Muscle of arm (tissue), 14 donors: ENCODE measurements at places on chromosomes 13 and 19. TPM values are rescaled to one million over a fixed set of nuclear protein-coding genes. Genes with fewer than 3 reads are reported as not detected.
A peak's percentile ranks its signal among the peaks of the same experiment; 100 is the strongest.

DNA sequence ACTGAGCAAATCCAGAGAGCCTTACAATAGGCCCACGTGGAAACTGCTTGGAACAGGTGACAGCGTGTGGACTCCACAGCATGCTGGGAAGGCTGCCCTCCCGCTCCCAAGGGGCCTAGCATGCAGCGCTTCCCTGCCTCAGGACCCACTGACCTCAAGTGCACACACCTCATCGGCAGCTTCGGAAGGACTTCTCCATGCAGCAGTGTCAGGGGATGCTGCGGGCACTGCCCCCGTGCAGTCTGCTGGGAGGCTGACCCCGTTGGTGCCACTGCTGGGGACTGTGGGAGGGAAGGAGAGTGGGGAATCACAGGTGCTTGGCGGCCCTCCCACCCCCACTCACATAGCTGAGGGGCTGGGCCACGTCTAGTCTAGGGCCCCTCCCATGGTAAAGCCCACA is 17.2 kb downstream of the CAPS start:
- no peak for DNase-seq

CLDN10 gene
- 7.7 TPM for polyA plus RNA-seq

DNA sequence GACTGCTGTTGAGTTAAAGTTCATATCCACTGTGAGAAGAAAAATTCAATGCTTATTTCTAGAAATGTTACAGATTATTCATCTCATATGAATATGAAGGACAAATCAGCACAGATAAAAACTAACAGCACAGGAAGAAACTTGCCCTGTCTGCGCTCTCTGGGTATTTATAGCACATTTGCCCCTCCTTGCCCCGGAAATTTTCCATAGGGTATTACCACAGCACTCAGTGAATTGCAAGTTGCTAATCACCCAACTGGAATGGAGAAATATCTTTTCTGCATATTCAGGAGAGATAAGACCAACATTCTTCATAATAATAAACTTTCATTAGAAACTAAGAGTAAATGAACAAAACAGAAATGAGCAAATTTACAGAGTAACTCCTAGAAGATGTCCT is 318.0 kb upstream of the KLF12 start:
- no peak for DNase-seq

GRCh38 chr19:10222201-10222890 is 8.8 kb downstream of the S1PR2 start:
- no peak for DNase-seq

DNA sequence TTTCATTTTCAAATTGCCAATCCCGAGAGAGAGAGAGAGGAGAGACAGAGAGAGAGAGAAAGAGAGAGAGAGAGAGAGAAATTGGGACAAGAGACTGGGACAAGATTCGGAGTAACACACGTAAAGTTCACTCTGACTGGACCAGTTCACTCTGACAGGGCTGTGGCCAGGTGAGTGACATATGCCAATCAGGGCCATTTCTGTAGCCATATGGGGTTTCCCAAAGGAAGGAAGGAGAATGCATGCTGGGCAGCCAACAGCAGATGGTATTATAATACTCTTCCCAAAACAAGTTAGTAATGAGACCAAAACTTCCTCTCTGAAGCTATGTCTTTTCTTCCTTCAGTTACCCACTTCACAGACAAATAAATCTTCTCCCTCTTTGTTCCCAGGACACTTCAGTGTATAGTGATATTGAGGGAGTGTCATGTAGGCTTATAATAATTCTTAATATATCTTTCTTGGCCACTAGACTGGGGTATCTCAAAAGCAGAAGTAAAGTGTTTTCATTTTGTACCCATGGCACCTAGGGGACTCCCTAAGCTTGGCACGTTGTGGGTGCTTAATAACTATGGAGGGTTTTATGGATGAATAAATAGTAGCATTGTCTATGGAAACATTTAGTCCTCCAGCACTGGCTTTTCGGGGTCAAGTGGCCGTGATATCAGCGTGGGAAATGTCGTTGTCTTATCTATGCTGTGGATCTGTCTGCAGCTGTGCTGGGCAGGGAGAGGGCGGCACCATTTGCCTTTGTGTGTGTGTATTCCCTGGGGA is 51.6 kb downstream of the SERP2 start:
- no peak for DNase-seq

KHSRP gene
- polyA plus RNA-seq: 143 TPM

DNA sequence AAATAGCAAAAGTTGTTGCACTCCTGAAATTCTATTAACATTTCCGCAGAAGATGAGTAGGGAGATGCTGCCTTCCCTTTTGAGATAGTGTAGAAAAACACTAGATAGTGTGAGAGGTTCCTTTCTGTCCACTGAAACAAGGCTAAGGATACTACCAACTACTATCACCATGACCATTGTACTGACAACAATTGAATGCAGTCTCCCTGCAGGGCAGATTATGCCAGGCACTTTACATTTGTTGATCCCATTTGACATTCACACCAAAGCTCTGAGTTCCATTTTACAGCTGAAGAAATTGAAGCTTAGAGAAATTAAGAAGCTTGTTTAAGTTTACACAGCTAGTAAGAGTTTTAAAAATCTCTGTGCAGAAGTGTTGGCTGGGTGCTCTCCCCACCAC is 55.0 kb downstream of the CYSLTR2 start:
- DNase-seq: no peak

GRCh38 chr19:48284896-48285295 is 15.0 kb downstream of the ZNF114 start:
- DNase-seq: no peak

DNA sequence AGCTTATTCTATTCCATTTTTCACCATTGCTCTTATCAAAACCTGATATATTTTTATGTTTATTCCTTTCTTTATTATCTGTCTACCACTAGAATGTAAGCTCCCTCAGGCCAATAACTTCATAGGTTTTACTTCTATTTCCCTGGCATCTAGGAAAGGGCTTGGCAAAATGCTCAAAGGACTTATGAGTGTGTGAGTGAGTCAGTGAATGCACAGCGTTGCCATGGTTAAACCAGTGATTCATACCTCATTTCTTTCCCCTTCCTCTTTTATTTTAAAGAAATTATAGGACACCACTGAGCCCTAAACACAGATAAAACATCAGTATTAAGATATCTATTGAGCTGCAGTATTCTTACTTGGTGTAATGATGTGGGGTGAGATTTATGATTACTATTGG is 162.1 kb downstream of the GPC6 start:
- no peak for DNase-seq

GRCh38 chr13:33307843-33308242 is 22.3 kb upstream of the STARD13 start:
- no peak for DNase-seq

GRCh38 chr13:30222254-30222653 is 85.1 kb downstream of the KATNAL1 start:
- DNase-seq: no peak

GRCh38 chr13:40640202-40640601 is 26.2 kb downstream of the FOXO1 start:
- no peak for DNase-seq

DNA sequence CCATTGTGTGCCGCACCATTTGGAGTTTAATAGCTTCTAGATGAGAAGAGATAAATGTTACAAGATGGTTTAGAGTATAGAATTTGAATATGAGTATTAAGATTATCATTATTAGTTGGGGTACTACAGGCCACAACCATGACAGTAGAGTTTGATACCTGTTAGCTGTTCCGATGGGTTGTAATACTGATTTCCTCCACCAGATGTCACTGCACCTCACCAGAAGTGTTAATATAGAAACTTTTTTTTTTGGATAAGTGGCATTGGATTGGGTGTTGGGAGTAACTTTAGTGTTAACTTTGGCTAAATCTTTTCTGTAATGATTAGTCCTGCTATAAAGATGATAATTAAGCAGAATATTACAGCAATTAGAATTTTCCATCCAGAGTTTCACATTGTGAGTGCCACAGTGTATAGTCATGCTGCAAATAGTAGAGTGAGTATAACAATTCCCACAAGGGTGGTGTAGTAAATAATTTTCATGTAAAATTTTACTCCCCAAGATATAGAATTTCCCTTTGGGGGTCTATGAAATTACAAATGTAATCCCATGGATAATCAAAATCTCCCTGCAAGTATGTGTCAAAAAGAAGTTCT is 56.3 kb downstream of the PSG3 start:
- DNase-seq: no peak

DNA sequence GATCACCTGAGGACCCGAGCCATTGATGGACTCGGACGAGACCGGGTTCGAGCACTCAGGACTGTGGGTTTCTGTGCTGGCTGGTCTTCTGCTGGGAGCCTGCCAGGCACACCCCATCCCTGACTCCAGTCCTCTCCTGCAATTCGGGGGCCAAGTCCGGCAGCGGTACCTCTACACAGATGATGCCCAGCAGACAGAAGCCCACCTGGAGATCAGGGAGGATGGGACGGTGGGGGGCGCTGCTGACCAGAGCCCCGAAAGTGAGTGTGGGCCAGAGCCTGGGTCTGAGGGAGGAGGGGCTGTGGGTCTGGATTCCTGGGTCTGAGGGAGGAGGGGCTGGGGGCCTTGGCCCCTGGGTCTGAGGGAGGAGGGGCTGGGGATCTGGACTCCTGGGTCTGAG is 888 bp downstream of the FGF21 start:
- DNase-seq: no peak

- no peak for DNase-seq
These were observed 10.1 kb downstream of the C19orf38 start for GRCh38 chr19:10858204-10858828.

- peak; percentile 5 for DNase-seq
These were observed 250.9 kb downstream of the LIG4 start for GRCh38 chr13:107964395-107964794.

LHFPL6 gene
- 52.9 TPM for polyA plus RNA-seq

PSG6 gene
- polyA plus RNA-seq: 0.32 TPM

GRCh38 chr13:22648320-22648801 is 532.4 kb upstream of the SGCG start:
- DNase-seq: peak; percentile 59

- no peak for DNase-seq
These were observed 14.9 kb upstream of the ZNRF4 start for GRCh38 chr19:5440299-5440698.

- no peak for DNase-seq
These were observed 5.6 kb downstream of the U2AF2 start for GRCh38 chr19:55660404-55660803.

DNA sequence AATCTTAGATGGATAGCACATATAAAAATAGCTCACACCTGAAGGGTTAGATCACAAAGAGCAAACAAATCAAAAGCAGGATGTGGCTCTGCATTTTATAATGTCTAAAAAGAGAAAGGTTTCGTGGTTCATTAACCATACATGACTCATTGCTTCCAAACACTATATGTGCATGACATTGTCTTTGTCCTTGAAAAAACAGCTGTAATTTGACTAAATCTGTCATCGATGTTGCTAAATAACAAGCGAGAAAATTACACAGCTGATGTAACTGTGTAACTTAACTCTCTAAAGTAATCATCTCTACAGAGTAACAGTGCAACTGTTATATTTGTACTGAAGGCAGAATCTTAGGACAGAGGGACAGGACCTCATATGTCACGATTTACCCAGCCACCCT is 383.1 kb upstream of the GPC6 start:
- DNase-seq: no peak

- DNase-seq: no peak
These were observed 36.1 kb upstream of the USPL1 start for GRCh38 chr13:30581582-30581981.

GRCh38 chr19:4913996-4914735 is 4.9 kb downstream of the UHRF1 start:
- DNase-seq: no peak

- DNase-seq: no peak
These were observed 7.7 kb upstream of the TBC1D4 start for GRCh38 chr13:75489502-75490263.

KIR2DL1 gene
- polyA plus RNA-seq: not detected

PRKCSH gene
- polyA plus RNA-seq: 146 TPM

- no peak for DNase-seq
These were observed 70.5 kb downstream of the COL4A1 start for GRCh38 chr13:110236431-110236830.
